ENCODE measurements at places on chromosomes 12 and 14.

GRCh38 chr12:98058213-98058612 lies 457.2 kb upstream of the TMPO start:
- no peak for DNase-seq

GRCh38 chr14:100629696-100630095 lies 42.5 kb upstream of the BEGAIN start:
- DNase-seq, result no peak

GRCh38 chr14:64193821-64194220 lies 100.3 kb downstream of the ESR2 start:
- DNase-seq, result no peak

GRCh38 chr14:100830681-100831080 lies 4.8 kb downstream of the MEG3 start:
- DNase-seq, result no peak

DNA sequence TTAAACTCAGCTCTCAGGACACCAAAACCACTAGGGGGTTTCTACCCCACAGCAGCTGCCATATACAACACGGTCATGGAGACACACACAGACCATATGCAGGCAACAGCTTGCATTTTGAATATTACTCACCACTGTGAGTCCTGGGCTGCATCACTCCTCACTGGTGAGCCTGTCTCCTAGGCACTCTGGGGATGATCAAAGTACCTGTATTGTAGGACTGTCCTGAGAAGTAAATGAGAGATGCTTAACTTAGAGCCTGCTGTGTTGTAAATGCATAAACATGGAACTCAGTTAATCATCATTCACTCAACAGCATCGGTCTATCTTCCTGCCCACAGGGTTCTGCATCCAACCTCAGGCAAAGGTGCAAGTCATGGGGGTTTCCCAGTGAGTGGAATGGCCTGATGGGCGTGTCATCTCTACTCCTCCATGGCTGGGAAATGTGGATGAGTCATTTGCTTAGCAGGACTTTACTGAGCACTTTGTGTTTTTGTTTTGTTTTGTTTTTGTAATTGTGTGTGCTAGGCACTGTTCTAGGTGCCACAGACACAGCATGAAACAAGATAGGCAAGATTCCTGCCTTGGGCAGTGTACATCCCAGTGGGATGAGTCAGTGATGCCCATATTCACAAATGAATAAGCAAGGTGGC lies 1141.2 kb upstream of the TMEM132C start:
- DNase-seq, result peak; percentile 2

DNA sequence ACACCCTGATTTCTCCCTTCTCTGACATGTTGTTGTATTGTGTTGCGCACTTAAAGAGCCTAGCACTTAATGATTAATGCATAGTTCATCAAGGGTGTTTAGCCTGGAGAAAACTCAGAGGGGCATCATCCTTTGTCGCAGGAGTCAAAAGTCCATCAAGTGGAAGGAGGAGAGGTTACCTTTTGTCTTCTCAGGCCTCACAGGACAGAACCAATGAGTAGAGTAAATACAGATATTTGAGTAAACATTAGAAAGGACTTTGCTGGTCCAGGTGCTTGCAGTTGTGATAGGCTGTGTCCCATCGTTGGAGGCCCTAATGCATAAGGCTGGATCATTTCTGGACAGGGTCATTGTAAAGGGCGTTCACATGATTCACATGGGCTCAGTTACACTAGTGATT lies 430.9 kb downstream of the PCNX1 start:
- no peak for DNase-seq

DNA sequence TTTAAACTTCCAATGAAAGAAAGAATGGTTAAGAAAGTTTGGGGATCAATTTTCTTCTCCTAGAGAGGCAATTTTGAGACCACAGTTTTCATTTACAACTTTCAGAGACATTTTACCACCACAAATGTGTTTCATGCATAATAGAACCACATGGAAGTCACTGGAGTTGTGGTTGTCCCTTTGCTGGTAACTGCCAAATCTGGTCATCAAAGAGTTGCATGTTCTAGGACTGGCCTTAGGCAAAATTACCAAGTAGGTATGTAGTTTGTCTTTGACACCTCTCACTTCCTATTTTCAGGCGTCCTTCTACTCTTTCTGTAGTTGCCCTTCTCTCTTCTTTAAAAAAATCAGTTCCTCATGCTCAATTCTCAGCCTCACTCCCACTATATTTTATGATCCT lies 54.3 kb upstream of the TMX1 start:
- no peak for DNase-seq
